ENCODE measurements at places on chromosomes 12 and 14. TPM values are rescaled to one million over a fixed set of nuclear protein-coding genes. Genes with fewer than 3 reads are reported as not detected.

- no peak for DNase-seq
These were observed 2.3 kb downstream of the WNT10B start for GRCh38 chr12:48969160-48969771.

DNA sequence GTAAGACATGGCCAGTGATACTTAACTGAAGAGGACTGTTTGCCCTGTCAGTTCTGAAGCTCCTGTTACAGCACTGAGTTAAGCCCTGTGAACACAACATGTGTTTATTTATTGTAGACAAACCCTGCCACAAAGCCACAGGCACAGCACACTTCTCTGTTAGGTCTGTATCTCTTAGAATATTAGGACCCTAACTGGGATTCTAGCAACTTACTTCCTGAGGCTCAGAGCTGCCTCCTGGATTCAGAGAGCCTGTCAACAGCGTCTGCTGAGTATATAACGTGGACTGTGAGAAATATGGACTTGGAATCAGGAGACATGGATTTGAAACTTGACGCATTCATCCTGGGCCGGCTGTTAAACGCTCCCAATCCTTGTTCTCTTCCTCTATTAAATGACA is 135.0 kb upstream of the HIF1A start:
- no peak for DNase-seq

GRCh38 chr14:102927346-102927877 is 4.9 kb downstream of the AMN start:
- DNase-seq = peak; percentile 44

GRCh38 chr12:74817499-74817898 is 279.9 kb downstream of the ATXN7L3B start:
- DNase-seq = no peak

DNA sequence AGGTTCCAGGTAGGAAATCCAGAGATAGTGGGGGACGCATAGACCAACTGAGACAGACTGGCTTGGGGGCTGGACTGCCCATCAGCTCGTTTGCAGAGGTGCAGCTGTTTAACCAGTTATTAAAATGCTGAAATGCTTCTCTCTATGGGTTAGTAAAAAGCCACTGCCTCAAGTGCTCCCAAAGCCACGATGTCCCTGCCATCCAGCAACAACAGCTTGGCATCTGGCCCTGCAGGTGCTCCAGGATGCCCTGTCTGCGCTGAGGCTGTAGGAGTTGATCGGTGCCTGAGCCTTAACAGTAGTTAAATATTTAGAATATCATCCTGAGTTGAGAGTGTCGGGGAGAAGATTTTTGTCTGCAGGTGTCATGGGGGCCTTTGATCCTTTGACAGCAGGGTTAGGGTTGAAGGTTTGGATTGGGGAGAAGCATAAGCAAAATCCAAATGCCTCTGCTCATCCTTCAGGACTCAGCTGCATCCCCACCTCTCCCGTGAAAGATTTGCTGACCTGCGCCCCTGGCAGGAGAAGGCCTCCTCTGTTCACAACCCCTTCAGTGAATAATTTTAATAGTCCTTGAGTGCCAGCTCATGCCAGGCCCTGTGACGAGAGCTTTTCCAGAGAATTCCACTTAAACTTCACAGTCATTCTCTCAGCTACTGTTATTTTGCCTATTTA is 127.3 kb upstream of the PWP1 start:
- DNase-seq = no peak

PLEK2 gene
- polyA plus RNA-seq = 333 TPM

STON2 gene
- 15.9 TPM for polyA plus RNA-seq

GRCh38 chr12:53938326-53939140 is at the start of gene HOXC13:
TSS of gene HOXC13 (plus strand) at chr12:53938831. CDS start at chr12:53938907, 76 bp downstream.
- peak; percentile 98 for DNase-seq

GRCh38 chr12:113683574-113683973 is 211.9 kb upstream of the LHX5 start:
- no peak for DNase-seq

JDP2 gene
- 32.3 TPM for polyA plus RNA-seq

CD69 gene
- not detected for polyA plus RNA-seq

GRCh38 chr14:67987606-67988005 is 168.0 kb downstream of the RAD51B start:
- peak; percentile 73 for DNase-seq

DNA sequence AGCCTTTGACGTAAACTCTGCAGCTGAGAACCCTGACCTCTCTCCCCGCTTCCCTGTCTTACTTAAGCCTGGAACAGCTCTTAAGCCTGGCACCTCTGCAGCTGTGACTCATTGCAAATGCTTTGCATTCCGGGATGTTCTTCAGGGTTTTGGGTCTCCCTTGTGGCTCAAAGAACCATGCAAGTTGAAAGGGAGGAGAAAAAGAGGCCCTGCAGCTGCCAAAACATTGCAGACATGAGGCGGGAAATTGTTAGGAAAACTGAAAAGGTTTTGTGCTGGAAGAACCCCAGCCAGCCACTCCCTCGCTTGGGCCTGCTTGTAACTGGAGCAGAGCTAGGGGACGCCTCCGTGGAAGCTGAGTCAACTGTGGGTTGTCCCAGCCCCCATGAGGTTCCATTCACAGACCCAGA is 60.2 kb upstream of the FERMT2 start:
- peak; percentile 88 for DNase-seq

DNA sequence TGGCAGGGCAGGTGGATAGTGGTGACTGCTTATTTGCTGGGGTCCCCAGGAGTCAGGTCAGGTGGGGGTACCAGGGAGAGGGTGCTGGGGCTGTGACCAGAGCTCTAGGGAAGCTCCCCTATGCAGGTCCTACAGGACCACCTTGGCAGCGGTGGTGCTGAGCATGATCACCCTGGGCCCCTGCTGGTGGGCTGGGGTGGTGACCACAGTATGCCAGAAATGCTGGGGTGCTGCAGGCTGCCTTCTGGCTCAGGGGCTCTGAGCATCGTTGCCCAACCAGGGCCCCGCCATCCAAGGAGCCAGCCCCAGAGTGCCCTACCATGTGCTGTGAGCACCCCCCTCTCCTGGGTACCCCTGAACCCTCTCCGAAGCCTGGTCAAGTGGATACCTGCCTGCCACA is 17.5 kb upstream of the NUDT14 start:
- no peak for DNase-seq

CNIH1 gene
- 127 TPM for polyA plus RNA-seq

- DNase-seq = no peak
These were observed 52.3 kb upstream of the RFLNA start for GRCh38 chr12:124242529-124243065.

NFATC4 gene
- polyA plus RNA-seq = 13.1 TPM

POLE gene
- polyA plus RNA-seq = 30.5 TPM

IL22 gene
- polyA plus RNA-seq = not detected

DNA sequence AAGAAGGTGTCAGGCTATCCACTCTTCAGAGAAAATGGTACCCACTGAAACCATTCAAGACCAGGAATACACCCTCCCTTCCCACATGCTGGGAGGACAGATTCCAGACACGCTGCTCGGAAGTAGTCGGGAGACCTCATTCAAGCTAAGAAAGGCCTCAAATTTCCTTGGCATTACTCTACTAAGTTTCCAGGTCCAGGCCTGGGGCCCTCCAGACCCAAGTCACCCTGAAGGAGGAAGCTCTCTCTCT is 27.1 kb upstream of the RPLP0 start:
- no peak for DNase-seq

- no peak for DNase-seq
These were observed 70.5 kb upstream of the FLRT2 start for GRCh38 chr14:85459361-85460000.

KRT72 gene
- polyA plus RNA-seq = not detected
